Activated CD4-positive, CD25-positive, alpha-beta regulatory T cell (primary cell): ENCODE measurements at places on chromosomes 11 and 22.

GRCh38 chr11:58165504-58166106 lies 23.3 kb upstream of the OR9Q2 start:
- DNase-seq: no peak

- no peak for DNase-seq
Measured at GRCh38 chr11:84747871-84748270, 879.3 kb downstream of the DLG2 start.

GRCh38 chr22:29093501-29094300 lies 20.9 kb downstream of the KREMEN1 start:
- no peak for DNase-seq

DNA sequence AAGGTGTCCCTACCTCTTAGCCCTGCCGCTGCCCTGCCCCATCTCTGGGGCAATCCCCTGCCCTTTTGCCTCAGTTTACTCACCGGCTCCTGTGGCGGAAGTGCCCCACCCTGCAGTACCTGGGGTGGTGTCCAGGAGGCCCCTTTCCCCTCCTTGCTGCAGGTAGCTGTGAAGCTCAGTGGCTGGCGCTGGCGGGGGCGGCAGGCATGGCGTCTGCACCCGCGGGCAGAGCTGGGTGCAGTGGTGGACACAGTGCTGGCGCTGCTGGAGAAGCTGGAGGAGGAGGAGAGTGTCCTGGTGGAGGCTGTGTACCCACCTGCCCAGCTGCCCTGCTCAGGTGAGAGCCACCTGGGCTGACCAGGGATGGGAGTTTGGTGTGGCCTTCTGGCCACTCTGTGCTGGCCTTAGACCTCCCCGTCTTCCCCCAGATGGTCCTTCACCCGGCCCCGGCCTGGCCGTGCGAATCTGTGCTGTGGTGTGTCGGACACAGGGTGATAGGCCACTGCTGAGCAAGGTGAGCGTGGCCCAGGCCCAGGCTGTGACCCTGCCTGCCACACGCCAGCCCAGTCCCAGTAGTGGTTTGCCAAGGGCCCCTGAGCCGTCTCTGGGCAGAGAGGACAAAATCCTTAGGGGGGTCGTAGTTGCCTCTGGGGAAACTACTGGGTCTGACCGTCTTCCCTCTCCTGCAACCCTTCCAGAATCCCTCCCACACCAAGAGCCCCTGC lies 4.0 kb downstream of the CARNS1 start:
- no peak for DNase-seq

DNA sequence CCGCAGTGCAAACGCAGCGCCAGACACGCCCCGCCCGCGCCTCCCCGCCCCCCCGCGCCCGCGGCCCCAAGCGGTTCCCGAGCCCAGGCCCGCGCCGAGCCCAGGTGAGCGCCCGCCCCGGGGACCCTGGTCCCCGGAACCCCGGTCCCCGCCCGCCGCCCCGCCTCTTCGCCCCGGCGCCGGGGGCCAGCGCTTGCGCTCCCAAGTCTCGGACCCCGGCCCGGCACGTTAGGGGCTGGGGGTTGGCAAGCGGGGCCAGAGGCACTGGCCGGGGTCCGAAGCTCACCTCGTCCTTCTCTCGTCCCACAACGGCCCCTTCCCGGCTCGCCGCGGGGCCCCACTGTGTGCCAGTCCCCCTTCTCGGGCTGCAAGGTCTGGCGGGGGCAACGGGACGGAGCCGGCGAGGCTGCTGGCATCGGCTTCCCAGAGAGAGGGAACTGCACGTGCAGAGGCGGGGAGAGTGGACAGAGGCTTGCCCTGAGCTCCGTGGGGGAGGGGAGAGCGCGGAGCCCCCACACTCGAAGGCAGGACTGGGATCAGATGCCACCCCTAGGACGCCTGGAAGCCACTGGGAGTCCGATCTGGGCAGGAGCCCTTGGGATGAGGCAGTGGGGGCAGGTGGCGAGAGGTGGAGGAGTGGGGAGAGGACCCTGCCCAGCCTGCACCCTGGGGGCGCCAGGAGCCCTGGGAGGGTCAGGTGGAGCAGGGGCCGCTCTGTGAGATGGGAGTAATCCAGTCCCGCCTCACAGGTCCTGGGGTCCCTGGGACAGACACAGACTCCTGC lies 1.8 kb upstream of the AIFM3 start:
- DNase-seq: no peak

DNA sequence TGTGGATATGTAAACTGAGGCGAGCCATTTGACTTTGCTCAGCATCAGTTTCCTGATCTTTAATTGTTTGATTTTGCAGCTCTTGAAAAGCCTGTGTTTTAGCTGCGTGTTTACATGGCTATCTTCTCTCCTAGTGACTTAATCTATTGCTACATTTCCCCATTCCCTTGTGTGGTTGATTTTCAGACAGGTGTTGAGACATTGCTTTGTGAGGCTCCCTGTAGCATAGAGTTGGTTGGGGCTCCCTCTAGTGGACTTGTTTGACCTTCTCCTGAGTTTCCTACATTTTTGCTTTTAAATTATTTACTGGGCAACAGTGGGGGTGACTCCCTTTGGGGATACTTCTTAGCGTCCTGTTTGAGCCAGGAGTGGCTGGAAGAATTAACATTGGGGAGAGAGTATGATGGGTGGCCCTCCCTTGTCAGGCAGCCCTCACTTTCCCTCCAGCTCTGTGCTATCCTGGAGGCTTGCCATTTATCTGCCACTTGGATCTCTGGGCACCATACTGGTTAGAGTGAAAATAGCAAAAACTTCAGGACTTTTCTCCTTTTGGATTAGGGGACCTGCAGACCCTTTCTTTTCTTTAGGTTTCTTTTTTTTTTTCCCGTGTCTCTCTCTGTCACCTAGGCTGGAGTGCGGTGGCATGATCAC lies 9.2 kb upstream of the CBL start:
- peak; percentile 46 for DNase-seq

GRCh38 chr22:23182309-23183060 lies 2.2 kb downstream of the BCR start:
- DNase-seq: no peak

GRCh38 chr11:88508759-88509581 lies 171.4 kb upstream of the CTSC start:
- DNase-seq: no peak

GRCh38 chr11:134647066-134647743 lies 235.2 kb upstream of the B3GAT1 start:
- DNase-seq: no peak

DNA sequence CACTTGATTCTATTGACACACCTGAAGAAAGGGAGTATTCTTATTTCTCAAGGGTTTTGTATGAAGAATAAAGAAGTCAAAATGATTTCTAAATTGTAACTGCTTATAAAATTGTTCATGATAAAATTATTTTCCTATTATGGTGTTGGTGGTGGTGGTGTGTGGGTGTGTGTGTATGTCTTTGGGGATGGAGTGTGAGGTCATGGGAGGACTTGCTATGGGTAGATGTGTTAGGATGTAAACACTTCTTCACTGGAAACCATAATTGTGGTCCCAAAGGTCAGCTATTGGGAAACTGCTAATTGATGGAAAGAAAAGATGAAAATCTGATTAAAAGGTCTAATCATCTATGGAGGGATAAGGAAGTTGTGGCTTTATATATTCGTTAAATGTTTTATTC lies 5.1 kb downstream of the TRIM22 start:
- DNase-seq: no peak

- no peak for DNase-seq
Measured at GRCh38 chr11:107916671-107917241, 11.5 kb upstream of the RAB39A start.

- DNase-seq: no peak
Measured at GRCh38 chr11:101446726-101447125, 137.1 kb downstream of the TRPC6 start.

DNA sequence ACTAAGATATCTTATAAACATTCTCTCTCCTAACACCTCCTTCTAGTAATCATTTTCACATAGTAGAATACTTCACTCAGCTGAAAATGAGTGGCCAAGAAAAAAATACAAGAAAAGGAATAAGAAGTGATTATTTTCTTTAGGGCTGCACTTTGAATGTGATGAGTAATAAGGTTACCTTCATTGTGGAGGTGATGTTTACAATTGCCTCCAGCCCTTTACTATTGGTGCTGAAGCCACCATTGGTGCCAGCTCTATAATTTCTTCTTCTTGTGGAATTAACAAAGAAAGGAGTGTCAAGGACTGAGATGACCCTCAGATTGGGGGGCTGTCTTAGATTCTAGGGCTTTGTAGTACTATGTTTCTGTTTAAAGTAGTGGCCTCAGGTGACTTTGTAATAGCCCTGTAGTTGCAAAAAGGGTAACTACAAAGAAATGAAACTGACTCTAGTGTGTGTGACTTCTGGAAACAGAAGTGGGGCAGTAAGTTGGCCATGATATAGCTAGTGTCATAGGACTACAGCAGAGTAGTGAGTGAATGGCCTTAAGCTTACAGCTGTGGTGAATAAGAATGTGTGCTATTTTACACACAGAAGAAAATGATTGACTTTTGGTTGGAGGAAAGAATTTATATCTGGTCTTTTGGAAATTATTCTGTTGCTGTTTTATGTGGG lies 287.2 kb downstream of the TMEM135 start:
- no peak for DNase-seq

DNA sequence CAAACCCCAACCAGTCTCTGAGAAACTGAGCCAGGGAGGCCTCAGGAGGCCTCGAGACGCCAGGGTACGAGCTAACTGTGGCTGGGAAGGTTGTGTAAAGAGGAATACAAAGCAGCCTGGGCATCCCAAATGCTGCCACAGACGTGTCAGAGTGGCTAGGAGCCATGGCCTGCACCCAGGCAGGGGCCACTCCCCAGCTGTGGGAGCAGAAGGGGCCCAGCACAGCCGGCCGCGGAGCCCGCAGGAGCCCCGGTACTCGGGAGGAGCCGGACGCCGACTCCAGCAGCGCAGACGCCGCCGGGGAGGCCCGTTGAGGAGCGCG lies 349.8 kb upstream of the B3GAT1 start:
- no peak for DNase-seq
